ENCODE measurements at places on chromosomes 3 and 15. TPM values are rescaled to one million over a fixed set of nuclear protein-coding genes. Genes with fewer than 3 reads are reported as not detected.

Gene GDPGP1
- 6.1 TPM for total RNA-seq

Gene LINS1
- total RNA-seq: 16.2 TPM

Gene CLRN1
- not detected for total RNA-seq

Gene CD276
- 104 TPM for total RNA-seq

Gene ZNF660
- total RNA-seq: 19.2 TPM

Gene GP5
- total RNA-seq: 0.10 TPM

Gene ITGA11
- 0.92 TPM for total RNA-seq

Gene SEC61A1
- 207 TPM for total RNA-seq

Gene SH3GL3
- total RNA-seq: 10.0 TPM

Gene IGSF10
- total RNA-seq: 10.8 TPM

Gene CDHR4
- not detected for total RNA-seq

Gene ASB14
- total RNA-seq: not detected

Gene C3orf49
- total RNA-seq: not detected

Gene SERPINI2
- 0.70 TPM for total RNA-seq

Gene LRRIQ4
- total RNA-seq: not detected

Gene AAGAB
- total RNA-seq: 50.9 TPM

Gene TM4SF1
- total RNA-seq: 39.4 TPM

Gene PLSCR1
- 51.5 TPM for total RNA-seq

Gene GOLGA8N
- 3.9 TPM for total RNA-seq

Gene THRB
- total RNA-seq: 27.3 TPM

Gene SCAMP5
- total RNA-seq: 38.1 TPM

Gene POPDC2
- 1.4 TPM for total RNA-seq

Gene SLC25A20
- total RNA-seq: 15.2 TPM

Gene GOLGA8T
- 0.19 TPM for total RNA-seq

Gene CD200
- 11.9 TPM for total RNA-seq

Gene KCNH8
- 1.2 TPM for total RNA-seq

Gene CACNA1D
- 17.4 TPM for total RNA-seq

Gene DUOXA2
- total RNA-seq: 0.17 TPM

Gene MESP2
- total RNA-seq: not detected

Gene FAM81A
- total RNA-seq: 1.4 TPM

Gene FBN1
- 7.9 TPM for total RNA-seq

Gene GOLGA8S
- 0.19 TPM for total RNA-seq

Gene LXN
- 17.9 TPM for total RNA-seq

Gene CYP19A1
- total RNA-seq: 0.95 TPM

Gene IL5RA
- 0.14 TPM for total RNA-seq

Gene NEIL1
- 40.4 TPM for total RNA-seq

Gene TMC3
- 0.10 TPM for total RNA-seq

Gene AP3B2
- 8.0 TPM for total RNA-seq

Gene EDEM1
- total RNA-seq: 35.1 TPM

Gene SH2D7
- not detected for total RNA-seq

All from type B pancreatic cell (in vitro differentiated cells).